ENCODE measurements at places on chromosomes 13 and 19.

- no peak for DNase-seq
Measured at GRCh38 chr19:35932291-35932936, 3.8 kb upstream of the LRFN3 start.

GRCh38 chr13:97468331-97468730 lies 34.4 kb downstream of the RAP2A start:
- DNase-seq = no peak

DNA sequence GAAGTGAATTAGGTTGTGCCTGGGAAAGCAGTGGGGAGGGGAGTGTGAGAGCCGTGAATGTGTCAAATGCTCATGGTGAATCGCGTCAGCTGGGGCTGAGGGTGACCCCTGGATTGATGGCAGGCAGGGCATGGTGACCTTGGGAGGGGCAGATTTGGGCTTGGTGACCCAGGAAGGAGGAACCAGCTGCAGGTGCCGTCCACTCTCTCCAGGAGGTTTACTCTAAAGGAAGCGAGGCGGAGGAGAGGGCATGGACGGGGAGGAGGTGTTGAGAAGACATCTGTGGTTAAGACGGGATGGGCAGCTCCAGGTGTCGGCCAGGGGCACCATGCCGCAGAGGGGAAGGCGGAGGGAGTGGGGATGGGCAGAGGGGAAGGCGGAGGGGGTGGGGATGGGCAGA lies 28.7 kb downstream of the TMEM255B start:
- no peak for DNase-seq

DNA sequence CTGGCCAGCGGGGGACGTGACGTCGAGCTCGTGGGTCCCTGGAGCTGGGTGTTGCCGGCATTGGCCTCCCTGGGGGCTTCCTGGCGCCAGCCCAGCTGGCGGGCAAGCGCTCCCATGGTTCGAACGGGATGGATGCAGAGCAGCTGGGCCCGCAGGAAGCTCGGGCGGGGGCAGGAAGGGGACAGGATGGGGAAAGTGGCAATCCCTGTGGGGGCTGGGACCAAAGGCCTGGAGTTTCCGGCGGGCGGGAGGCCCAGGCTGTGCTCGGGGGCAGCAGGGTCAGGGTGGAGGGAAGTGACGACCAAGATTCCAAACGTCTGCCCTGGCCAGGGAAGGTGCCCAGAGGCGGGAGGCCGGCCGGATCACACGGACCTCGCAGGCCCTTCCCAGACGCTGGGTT lies 19.3 kb downstream of the PALM start:
- DNase-seq = no peak

GRCh38 chr13:92951273-92951890 lies 275.2 kb upstream of the GPC6 start:
- DNase-seq = peak; percentile 7
